ENCODE measurements at places on chromosomes 11 and 22.

- peak; percentile 64 for DNase-seq
These were observed 6.0 kb upstream of the SLC7A4 start for GRCh38 chr22:21038405-21038804.

GRCh38 chr22:32326647-32327046 lies 31.0 kb upstream of the RFPL3 start:
- no peak for DNase-seq

GRCh38 chr11:35230388-35230787 lies 91.4 kb downstream of the CD44 start:
- DNase-seq, result no peak

GRCh38 chr11:45412521-45412920 lies 126.4 kb upstream of the SYT13 start:
- DNase-seq, result no peak

DNA sequence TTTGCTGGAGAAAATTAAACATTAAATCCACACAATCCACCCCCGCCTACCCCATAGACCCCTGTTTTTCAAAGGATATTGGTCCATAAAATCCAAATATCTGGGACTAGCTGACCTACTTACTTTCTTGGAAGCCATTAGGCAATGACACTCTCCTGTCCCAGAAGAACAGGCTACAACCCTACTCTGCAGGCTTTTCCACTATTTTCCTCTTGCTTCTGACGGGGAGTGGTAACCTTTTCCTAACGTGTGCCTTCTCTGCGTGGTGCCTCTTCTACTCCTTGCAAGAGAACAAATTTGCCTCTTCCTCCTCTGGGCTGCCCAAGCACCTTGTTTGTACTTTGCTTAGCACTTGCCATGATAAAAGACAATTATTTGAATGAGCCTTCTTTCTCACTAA lies 51.6 kb downstream of the UBASH3B start:
- no peak for DNase-seq
